Heart right ventricle (tissue), 16 donors: ENCODE measurements at places on chromosomes 11 and 22. TPM values are rescaled to one million over a fixed set of nuclear protein-coding genes. Genes with fewer than 3 reads are reported as not detected.

DNA sequence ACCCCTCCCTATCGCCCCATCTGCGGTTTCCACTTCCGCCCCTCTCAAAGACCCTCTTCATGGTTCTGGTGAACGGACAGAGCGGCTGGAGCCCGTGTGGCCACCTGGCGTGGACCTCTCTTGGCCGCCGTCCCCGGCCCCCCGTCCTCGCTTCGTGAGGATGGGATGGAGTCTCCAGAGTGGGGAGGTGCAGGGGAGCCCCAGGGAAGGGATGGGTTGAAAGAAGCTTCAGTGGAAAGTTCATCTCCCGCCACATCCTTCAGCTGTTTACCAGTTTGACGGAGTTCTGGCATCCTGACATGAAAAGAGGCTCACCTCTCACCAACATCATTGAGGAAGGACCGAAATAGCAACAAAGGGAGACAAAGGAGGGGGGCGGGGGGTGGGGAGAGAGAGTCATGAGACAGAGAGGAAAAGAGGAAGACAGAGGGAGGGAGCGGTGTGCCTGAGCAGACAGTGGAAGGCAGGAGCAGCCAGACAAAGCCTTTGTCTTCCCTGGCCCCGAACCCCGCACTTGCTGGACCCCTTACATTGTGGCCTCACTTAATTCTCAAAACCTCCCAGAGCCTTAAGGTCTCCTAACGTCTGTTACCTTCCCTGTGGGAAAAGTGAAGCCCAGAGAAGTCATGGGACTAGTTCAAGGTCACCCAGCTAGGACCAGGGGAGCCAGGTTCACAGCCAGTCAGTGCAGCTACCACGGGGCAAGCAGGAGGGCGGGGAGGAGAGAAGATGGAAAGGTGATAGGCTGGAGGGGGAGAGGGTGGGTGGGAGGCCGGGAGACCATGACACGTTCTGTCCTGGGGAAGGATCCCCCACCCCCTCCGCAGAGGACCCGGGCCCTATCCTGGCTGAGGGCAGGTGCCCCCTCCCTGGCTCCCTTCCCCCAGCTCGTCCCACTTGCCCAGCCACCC lies 54.9 kb downstream of the CD6 start:
- DNase-seq, result no peak

DNA sequence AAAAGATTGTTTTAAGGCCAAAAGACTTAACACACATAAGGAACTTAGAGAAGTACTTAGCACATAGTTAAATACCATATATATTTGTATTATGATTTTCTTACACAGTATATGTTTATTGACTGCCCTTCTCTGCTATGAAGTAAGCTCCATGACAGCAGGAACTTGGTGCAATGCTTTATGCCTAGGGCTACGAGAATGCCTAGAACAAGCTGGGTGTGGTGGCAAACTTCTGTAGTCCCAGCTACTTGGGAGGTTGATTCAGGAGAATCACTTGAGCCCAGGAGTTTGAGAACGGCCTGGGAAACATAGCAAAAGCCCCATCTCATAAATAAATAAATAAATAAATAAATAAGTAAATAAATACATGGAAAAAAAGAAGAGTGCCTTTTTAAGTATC lies 1.9 kb downstream of the SLC5A12 start:
- DNase-seq, result no peak

GRCh38 chr11:10415817-10416392 lies 39.2 kb upstream of the AMPD3 start:
- no peak for DNase-seq

The PATE2 gene
- not detected for total RNA-seq
